ENCODE measurements at places on chromosomes 7 and 10.

DNA sequence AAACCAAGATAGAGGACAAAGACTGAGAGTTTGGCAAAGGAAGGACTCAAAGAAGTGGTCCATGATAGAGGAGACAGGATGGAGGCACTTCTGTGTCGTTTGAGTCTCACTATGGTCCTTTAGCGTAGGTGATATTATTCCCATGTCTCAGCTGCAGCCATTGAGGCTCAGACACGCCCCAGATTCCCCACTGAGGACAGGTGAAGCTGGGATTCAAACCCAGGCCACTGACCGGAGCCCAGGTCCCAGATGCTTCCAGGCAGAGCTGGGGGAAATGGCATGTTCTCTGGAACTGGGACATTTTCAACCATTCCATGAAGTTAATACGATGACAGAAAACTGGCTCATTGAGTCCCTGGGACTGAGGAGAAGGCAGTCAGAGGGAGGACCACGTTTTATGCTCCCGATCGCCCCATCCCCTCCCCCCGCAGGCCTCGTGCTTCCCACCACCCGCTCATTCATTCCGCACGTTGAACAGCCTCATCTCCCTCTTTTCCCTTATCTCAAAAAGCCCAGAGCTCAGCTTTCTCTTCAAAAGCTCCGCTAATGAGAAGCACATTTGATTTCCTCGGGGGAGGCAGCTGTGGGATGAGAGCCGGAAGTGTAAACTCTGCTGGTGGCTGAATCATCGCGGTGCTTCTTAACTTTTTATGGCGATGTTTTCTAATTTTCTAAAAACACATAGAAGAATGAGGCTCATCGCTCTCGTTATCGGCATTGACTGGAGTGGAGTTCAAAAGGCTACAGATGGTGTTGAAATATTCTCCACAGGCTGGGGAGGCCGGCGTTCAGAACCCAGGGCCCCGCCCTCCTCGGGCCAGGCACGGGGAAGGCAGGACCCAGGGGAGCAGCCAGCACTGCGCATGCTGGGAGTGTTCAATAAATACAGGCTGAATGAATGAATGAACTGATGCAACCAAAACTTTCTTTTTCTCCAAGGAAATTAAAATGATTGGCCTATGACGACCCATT lies 64.0 kb downstream of the OAT start:
- peak; percentile 76 for DNase-seq

GRCh38 chr7:55081068-55081467 lies 62.3 kb downstream of the EGFR start:
- no peak for DNase-seq

GRCh38 chr7:144854839-144855424 lies 19.1 kb upstream of the TPK1 start:
- DNase-seq, result no peak

GRCh38 chr10:33295851-33296250 lies 38.6 kb downstream of the NRP1 start:
- DNase-seq, result no peak

- no peak for DNase-seq
These were observed 6.9 kb downstream of the KMT2E start for GRCh38 chr7:105020926-105021325.

GRCh38 chr10:54826994-54827560 lies 26.0 kb upstream of the PCDH15 start:
- DNase-seq, result no peak

DNA sequence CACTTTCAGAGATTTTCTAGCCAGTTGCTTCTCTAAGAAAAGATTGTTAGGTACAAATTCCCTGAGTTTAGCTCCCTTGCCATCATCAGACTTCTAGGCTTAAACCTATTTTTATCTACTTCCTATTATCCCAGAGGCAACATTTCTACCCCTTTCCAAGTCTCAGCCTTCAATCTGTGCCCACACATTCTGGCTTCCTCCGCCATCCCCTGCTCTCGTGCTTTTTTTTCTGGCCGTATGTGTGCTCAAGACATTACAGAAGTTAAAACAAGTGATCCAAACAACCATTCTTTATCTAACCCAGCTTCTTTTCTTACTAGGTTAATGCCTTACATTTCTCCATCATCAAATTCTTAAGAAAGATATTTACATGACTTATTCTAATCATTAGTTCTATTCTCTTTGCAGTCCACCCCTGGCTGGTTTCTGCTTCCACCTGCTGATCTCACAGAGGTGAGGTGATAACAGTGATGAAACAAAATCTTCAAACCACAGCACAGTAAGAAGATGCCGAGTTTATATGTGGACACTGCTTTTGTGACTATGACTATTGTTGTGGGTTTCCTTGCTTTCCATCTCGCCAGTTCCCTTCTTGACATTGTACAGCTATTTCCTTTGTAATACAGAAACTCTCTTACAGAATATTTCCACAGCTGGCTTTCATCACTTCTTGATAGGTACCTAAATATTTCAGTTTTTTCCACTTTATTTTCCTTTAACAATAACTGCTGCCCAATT lies 18.3 kb upstream of the CDK6 start:
- no peak for DNase-seq

DNA sequence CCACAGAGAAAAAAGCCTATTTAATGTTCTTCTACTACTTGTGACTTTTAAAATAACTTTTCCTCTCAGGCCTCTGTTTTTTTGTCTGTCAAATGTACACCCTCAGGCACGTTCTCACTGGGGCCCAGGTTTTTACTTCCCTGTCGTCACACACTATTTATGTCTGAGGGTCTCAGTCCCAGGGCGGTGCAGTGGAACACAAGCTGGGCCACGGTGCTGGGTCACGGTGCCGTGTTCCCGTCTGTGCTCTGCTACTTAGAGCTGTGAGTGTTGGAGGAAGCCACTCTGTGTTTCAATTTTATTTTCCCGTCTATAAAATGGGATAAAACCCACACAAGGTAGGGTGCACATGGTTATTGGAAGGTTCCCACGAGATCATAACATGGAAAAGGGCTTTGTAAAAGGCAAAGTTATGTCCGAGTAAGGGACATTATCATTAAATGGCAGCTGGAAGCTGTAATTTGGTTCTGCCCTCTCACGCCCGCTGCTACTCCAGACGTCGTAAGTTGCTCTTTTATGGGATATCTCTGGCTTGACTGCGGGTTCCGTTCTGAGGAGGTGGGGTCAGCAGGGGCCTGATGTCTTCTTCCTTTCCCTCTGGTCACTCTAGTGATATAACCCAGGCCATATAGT lies 25.2 kb downstream of the ZNF775 start:
- DNase-seq, result no peak

GRCh38 chr10:119691726-119692125 lies 34.1 kb upstream of the INPP5F start:
- no peak for DNase-seq

GRCh38 chr7:34552502-34552901 lies 105.5 kb upstream of the NPSR1 start:
- no peak for DNase-seq

GRCh38 chr10:28294169-28294532 lies 8.7 kb downstream of the MPP7 start:
- DNase-seq, result no peak

DNA sequence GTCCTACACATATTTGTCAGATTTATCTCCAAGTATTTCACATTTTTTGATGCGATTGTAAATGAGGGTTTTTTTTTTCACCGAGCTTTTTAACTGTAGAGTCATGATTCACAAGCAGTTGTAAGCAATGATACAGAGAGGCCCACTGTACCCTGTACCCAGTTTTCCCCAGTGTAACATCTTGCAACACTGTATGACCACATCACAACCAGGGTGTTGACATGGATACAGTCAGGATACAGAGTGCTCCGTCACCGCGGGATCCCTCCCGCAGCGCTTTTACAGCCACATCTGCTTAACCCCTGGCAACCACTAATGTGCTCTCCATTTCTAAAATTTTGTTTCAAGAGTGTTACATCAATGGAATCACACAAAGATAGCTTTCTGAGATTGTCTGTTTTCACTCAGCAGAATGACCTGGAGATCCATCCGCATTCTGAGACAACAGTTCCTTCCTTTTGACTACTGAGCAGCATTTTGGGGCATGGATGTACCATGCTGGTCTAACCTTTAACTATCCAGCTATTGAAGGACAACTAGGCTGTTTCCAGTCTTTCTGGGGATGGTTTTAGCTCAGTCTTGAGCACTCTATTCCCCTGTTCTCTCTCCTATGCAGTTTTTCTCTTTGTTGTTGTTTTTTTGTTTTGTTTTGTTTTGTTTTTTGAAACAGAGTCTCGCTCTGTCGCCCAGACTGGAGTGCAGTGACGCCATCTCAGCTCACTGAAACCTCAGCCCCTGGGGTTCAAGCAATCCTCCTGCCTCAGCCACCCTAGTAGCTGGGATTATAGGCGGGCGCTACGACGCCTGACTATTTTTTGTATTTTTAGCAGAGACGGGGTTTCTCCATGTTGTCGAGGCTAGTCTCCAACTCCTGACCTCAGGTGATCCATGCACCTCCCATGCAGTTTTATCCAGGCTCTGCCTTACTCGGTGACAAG lies 25.9 kb downstream of the GPRIN2 start:
- DNase-seq, result no peak

GRCh38 chr10:23065181-23065948 lies 30.0 kb upstream of the MSRB2 start:
- peak; percentile 26 for DNase-seq

- no peak for DNase-seq
These were observed 91.7 kb downstream of the CCDC3 start for GRCh38 chr10:12909836-12910185.

DNA sequence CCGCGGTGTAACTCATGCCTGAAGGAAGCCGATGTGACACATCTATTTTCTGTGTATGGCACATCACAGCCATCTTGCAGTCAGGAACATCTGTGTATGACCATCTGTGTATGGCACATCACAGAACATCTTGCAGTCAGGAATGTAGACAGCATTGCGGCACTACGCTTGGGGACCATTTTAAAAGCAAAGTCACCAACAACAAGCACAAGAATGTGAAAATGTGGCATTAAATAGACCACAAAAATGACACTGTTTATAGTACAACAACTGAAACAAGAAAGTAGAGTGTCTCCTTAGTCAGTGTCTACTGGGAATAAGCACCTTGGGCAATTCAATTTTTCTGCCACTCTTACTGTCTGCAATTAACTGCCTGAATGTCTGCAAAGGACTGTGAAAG lies 124.4 kb downstream of the HGF start:
- no peak for DNase-seq

DNA sequence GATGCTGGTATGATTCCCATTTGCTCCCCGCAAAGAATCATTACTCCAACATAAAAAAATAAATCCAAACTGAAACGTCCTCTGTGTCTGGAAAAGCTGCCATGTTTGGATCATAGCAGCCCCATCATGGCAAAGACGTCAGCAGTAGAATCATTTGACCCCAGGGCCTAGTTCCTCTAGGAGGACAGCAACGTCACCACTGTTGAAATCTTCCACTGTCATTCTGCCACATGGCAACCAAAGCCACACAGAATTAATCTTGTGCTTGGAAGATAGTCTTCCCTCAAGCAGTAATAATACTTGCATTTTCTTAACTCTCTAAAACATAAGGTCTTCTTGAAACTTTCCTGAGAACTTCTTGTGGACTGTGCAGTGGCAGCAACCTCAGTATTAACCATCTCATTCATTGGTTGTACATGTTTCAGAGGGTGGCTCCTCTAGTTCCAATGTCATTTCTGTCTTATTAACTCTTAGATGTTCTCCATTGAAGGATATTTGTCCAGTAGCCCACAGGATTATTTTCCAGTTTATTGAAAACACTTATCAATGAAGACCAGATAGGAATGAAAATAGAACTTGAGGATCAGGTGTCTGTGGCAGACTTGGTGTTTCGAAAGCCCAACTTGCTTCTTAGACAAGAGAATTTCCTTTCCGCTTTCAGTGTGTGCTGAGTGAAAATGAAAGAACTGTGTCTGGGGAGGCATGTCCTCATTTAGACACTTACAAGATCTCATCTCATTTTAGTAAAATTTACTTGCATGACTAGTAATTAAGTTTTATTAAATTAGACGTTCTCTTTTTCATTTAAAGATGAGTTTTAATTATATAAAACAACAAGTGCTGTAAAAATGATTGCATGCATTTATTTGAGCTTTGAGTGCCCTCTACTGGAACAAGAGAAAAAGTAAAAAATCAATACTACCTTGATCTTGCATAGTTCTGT lies 28.9 kb upstream of the INHBA start:
- DNase-seq, result no peak

GRCh38 chr7:16420649-16421332 lies 547 bp downstream of the CRPPA start:
- DNase-seq, result peak; percentile 87

- DNase-seq, result no peak
These were observed 154.4 kb downstream of the CACNA2D1 start for GRCh38 chr7:82289152-82289535.

GRCh38 chr10:98096731-98097130 lies 37.7 kb upstream of the R3HCC1L start:
- DNase-seq, result no peak

- DNase-seq, result no peak
These were observed 1.5 kb downstream of the C1QL3 start for GRCh38 chr10:16519908-16520861.

DNA sequence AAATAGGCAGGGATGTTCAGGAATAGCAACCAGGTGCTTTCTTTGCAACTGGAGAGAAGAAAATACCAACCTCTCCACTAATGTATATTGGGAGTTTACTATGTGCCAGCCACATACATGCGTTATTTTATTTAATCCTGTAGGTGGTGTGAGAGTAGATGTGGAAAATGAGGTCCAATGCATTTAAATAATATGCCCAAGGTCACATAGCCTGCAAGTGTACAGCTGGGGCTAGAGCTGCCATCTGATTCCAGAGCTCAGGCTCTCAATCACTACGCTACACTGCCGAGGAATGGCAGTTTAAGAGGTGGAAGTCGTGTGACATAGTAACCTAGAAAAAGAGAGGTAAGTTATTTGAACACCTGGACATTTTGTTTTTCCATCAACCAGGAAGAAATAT lies 277.0 kb downstream of the EXOC4 start:
- no peak for DNase-seq

- no peak for DNase-seq
These were observed 162.9 kb downstream of the GLI3 start for GRCh38 chr7:42074076-42074475.

GRCh38 chr7:7920056-7920455 lies 48.5 kb upstream of the GLCCI1 start:
- DNase-seq, result no peak

GRCh38 chr10:86083664-86084175 lies 282.9 kb downstream of the GRID1 start:
- no peak for DNase-seq

DNA sequence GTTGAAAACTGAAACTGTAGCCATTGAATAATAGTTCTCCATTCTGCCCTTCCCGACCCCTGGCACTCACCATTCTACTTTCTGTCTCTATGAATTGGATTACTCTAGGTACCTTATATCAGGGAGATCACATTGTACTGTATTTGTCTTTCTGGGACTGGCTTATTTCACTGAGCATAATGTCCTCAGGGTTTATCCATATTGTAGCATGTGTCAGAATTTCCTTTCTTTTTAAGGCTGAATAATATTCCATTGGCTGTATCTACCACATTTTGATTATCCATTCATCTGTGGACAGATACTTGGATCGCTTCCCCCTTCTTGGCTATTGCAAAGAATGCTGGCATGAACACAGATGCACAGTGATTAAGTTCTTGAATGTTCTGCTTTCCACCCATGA lies 107.4 kb downstream of the CDH23 start:
- DNase-seq, result no peak
